ENCODE measurements at places on chromosomes 12 and 14. TPM values are rescaled to one million over a fixed set of nuclear protein-coding genes. Genes with fewer than 3 reads are reported as not detected.

Gene A2ML1
- 0.38 TPM for polyA plus RNA-seq

Gene OR11H12
- not detected for polyA plus RNA-seq

Gene PLXNC1
- 9.6 TPM for polyA plus RNA-seq

Gene SSPN
- 10.7 TPM for polyA plus RNA-seq

Gene CLEC14A
- polyA plus RNA-seq, result 14.0 TPM

Gene KCNK10
- polyA plus RNA-seq, result 0.27 TPM

Gene USP44
- 2.0 TPM for polyA plus RNA-seq

Gene NKX2-1
- polyA plus RNA-seq, result not detected

Gene FAM186B
- 3.2 TPM for polyA plus RNA-seq

Gene AMN
- 43.4 TPM for polyA plus RNA-seq

Gene ZNF26
- polyA plus RNA-seq, result 15.8 TPM

- no peak for DNase-seq
Observed at GRCh38 chr12:14156606-14157005, 175.2 kb upstream of the GRIN2B start.

- no peak for DNase-seq
Observed at GRCh38 chr14:53741479-53742232, 215.0 kb downstream of the BMP4 start.

GRCh38 chr12:127559349-127560040, 707.5 kb upstream of the TMEM132C start:
- DNase-seq, result no peak

- no peak for DNase-seq
Observed at GRCh38 chr14:99346470-99347080, 74.6 kb upstream of the BCL11B start.

DNA sequence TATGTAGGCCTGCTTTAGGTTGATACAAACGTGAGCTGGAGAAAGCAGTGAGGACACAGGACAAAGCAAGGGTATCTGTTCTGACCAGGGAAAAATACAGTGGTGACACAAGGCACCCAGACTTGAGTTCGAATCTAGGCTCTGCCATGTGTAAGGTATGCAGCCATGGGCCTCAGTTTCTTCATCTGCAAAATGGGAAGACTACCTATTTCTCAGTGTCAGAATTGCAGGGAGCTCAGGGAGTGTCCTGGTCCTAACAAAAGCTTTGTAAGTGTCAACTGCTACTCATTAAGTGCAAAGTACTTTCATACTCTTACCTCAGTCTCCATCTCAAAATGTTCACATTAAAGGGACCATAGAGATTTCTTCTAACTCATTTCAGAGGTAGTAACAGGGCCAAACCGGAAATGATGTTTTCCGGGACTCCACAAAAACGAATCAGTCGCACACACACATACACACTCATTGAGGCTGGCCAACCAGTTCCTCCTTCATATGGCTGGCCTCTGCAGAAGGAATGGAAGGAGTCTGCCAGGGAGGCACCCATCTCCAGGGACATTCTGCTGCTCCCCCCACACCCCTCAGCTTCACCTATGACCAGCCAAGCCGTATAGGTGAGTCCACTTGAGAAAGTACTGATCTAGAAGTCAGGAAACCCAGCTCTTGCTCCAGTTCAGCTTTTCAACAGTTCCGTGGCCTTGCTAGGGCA, 7.8 kb downstream of the CTDSP2 start:
- DNase-seq, result no peak

DNA sequence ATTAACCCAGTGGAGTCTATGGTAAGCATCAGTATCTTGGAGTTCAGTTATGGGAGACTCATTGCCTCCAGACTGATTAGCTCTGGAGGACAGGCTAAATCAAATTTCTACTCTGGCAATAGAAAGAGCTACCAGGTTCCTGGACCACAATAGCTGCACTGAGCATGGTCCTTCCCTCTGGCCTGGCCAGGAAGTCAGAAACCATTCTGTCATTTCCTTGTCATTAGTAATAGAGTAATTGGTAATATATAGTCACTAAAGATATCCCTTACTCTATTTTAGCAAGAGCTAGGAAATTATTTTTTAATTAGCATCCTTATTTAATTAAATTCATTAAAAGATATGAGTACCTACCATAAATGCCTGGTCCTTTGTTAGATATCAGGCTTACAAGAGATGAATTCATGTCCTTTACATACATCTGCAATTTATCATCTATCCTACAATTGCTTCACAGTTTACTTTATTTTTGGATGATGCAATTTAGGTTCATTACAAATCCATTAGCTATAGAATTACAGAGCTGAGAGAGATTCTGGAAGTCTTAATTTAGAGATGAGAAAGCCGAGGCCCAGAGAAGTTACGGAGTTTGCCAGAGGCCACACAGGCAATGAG, 23.7 kb upstream of the TDRD9 start:
- no peak for DNase-seq

DNA sequence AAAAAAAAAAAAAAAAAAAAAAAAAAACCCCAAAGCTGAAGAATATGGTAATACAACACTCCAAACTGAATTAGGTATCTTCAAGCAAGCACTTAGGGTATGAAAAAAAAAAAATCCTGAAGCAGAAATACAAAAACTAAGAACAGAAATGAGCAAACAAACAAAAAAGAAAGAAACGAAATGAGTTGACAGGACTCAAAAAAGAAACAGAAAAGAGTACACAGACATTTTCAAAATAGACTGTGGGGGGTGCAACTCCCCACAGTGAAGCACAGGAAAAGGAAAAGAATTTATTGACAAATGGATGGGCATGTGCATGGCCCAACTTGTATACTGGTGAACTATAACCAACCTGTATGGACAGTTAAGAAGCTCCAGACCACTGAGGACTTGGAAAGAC, 24.6 kb downstream of the RPS6KA5 start:
- DNase-seq, result no peak

- no peak for DNase-seq
Observed at GRCh38 chr14:100388103-100389054, 65.2 kb downstream of the SLC25A47 start.

DNA sequence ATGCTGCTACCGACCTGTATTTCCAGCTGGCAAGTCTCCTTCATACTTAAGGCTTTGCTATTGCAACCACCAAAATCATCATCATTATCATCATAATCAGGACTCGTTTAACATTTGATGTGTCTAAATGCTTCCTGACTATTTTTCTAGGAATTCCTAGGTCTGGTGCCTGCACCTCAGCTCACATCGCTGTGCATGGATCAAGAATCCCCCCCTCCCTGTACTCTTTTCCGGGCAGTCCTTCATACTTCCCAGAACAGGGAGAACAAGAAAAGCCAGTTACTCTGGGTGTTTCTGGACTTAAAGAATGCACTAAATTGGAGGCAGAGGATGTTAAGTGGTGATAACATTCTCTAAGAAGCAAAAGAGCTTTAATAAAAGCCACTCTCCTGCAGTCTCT, 9.4 kb downstream of the ERP27 start:
- no peak for DNase-seq

DNA sequence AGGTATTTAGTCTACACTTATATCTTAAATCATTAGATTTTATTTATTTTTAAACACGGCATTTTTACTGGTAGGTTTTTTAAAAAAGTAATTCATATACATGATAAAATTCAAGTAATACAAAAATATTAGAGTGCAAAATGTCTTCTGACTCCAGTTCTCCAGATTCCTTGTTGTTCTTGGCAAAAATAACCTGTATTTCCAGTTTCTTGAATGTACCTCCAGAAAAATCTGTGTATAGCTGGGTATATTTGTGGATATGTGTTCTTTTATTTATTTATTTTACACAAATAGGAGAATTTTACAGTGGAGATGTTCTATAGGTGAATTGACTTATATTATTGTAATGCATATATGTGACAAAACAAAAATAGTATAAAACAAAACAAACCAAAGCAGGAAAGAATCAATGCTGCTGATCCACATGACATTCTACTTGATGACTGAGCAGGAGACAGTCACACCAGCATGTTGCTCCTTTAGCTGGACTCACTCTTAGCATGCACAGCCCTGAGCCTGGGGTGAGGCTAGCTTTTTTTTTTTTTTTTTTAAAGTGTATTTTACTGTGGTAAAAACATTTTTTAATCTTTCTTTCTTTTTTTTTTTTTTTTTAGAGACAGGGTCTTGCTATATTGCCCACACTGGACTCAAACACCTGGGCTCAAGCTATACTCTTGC, 42.2 kb upstream of the SLC38A2 start:
- no peak for DNase-seq

DNA sequence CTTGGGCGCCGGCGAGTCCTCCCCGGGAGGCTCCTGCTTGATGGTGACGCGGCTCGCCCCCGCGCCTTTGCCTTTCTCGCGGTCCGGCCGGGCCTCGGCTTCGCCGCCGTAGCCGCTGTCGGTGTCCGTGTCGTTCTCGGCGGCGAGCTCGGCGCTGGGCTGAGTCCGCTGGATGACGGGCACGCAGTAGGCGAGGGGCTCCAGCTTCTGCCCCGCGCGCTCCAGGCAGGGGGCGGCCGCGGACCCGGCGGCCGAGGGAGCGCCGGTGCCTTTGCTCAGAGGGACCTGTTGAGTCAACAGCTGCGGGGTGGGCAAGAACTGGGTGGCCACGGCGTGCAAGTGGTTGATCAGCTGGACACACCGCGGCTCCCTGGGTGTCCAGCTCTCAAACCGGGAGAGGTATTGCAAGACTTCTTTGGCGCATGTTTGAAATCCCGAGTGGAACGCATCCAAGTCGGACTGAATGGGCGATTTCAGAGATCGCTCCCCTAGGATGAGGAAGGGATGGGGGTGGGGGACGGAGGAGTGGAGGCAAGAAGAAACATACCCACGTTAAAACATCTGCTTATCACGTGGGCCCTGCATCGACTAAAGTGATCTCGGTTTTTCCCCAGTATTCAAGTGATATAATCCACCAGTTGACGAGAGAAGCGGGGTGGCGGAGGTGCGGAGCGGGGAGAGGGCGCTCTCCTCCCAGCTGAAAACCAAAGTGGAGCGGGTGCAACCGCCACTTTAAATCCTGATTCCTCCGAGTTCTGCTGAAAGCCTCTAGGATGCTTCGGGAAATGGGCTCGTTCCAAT, 2.0 kb downstream of the BHLHE41 start:
- DNase-seq, result no peak

GRCh38 chr14:33951183-33951840, 438 bp upstream of the EGLN3 start:
- no peak for DNase-seq

DNA sequence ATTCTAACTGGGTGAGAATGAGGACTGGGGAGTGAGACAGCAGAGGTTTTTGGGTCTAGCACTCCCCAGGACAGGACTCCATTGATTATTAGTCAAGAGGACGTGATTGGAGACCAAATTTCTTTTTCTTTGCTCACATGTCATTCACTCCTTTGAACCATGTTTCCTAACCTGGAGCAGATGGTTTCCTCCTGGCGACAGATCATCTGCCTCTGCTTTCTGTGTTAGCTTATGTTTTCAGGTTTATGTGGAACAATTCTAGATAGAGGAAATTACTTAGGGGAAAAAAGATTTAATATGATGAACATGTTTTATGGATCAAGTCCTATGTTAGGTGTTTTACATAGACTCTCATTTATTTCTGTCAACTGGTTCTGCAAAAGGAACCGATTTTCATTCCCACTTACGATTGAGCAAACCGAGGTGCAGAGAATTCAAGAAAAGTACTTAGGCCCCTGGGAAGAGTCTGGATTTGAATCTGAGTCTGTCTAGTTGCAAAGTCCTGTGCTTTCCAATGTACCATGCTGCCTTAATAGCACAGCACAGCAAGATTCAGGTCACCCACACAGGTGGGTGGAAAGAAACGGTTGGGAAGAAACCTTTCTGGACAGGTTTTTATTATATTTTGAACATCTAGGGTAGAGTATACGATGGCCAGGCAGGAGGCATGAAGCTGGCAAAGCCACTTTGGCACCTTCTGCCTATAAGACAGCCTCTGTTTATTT, 30.8 kb downstream of the SMOC1 start:
- no peak for DNase-seq

GRCh38 chr12:109016978-109017377, 3.9 kb downstream of the SVOP start:
- no peak for DNase-seq

DNA sequence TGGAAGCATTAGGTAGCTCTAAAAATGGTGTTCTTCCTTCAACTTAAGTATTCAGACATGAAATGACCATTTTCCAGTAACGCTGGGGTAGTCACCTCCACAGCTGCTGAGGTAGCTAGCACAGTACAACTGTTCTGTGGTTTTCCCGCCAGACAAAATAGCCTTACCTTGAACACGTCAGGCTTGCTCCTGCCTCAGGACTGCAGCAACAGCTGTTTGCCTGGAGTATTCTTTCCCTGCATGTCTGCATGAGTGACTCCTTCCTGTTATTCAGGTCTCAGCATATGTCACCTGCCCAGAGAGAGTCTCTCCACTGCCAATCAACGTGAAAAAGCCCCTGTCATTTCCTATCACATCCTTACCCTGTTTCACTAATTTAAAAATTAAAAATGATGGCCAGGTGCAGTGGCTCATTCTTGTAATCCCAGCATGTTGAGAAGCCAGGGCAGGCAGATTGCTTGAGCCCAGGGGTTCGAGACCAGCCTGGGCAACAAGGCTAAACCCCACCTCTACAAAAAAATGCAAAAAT, 37.9 kb downstream of the WDR89 start:
- DNase-seq, result no peak

- no peak for DNase-seq
Observed at GRCh38 chr14:89493877-89494634, 77.0 kb upstream of the FOXN3 start.

DNA sequence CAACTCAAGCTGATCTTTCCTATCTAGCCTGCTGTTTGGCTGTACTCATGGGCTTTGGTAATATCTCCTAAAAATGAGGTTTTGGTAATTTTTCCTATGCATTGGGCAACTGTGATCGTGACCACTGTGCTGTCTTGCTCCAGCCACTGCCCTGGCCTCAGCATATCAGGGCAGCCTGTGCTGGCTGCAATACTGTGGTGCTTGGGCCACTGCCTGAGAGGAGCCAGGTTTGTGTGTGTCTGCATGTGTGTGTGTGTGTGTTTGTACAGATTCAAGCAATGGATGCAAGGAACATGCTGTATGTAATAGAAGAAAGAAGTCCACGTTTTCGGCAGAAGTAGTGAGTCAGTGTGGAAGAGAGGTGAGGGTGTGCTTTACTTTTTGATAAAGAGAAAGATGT, 13.0 kb downstream of the ERG28 start:
- DNase-seq, result no peak

DNA sequence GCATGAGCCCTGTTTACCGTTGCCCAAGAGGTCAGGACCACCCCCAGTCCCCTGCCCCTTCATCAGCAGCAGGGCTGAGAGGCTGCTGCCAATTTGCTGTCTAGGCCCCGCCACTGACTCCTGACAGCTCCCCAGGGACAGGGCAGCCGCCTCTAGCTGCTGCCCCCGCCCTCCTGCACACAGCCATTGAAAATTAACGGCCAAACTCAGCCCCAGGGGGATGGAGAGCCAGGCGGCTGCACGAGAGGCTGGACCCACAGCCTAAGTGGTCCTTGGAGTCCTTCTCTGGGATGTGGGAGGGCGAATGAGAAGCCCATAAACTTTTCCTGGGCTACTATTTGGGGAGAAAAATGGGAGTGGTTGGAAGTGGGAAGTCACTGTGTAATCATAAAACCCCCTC, 4.6 kb downstream of the FOXN4 start:
- DNase-seq, result no peak
